ENCODE measurements at places on chromosomes 7 and 10.

- DNase-seq = no peak
These were observed 21.0 kb upstream of the TSPAN33 start for GRCh38 chr7:129123510-129123857.

GRCh38 chr7:30880941-30881340 lies 30.7 kb upstream of the AQP1 start:
- no peak for DNase-seq

DNA sequence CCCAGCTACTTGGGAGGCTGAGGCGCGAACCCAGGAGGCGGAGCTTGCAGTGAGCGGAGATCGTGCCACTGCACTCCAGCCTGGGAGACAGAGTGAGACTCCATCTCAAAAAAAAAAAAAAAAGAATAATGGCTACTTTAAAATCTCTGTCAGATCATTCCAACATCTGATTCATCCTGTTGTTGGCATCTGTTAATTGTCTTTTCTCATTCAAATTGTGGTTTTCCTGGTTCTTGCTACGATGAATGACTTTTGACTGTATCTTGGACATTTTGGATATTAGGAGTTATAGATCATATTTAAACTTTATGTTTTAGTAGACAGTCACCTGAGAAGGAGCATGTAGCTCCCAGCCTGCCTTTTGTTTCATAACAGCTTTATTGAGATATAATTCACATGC lies 8.5 kb downstream of the TPST1 start:
- DNase-seq = no peak

GRCh38 chr7:64907641-64908326 lies 4.7 kb downstream of the ZNF273 start:
- DNase-seq = no peak

GRCh38 chr10:87763086-87763861 lies 54.8 kb downstream of the ATAD1 start:
- no peak for DNase-seq

GRCh38 chr10:33247221-33247922 lies 87.1 kb downstream of the NRP1 start:
- DNase-seq = no peak

DNA sequence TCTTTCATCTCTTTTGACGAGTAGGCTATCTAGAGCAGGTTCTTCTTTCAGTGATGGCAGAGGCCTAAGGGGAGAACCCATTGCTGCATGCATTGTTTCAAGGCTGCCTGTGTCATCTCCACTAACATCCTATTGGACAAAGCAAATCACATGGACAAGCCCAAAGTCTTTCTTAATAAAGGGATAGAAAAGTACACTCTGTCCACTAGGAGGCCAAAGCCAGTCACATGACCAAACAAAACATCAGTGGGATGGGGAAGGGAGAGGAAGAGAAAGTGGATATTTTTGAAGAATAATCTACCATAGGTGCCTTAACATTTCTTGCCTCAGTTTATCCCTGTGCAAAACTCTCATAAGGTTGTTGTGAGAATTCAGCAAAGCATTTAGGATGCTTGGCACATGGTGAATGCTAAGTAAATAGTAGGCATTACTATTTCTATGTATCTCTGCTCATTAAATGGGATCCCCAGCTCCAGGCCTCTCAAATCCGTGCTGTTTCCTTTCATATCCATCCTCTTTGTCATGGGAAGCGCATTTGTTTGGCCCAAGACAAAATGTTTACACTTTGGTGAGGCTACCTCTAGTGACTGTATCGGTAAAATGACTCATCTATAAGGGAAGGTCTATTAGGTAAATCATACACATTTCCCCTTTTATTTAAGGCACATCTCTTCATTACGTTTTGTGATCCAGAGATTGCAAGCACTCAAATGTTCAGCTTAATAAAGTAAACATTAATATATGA lies 16.7 kb upstream of the CADPS2 start:
- no peak for DNase-seq

DNA sequence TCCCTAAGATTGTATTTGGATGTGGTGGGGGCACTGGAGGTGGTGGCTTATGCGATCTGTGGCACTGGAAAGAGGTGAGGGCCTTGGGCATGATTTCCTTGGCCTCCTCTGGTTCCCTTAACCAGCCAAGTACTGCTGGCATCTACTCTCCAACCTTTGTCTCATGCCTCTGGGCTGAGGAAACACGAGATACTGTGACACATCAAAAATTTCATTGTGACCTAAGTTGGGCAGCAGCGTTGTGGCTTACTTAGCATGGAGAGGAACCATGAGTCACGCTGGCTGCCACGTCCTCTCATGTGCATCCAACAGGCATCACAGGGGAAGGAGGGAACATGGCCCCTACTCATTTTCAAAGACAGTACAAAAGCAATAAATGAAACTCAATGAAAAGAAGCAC lies 29.7 kb upstream of the GSDME start:
- DNase-seq = no peak

DNA sequence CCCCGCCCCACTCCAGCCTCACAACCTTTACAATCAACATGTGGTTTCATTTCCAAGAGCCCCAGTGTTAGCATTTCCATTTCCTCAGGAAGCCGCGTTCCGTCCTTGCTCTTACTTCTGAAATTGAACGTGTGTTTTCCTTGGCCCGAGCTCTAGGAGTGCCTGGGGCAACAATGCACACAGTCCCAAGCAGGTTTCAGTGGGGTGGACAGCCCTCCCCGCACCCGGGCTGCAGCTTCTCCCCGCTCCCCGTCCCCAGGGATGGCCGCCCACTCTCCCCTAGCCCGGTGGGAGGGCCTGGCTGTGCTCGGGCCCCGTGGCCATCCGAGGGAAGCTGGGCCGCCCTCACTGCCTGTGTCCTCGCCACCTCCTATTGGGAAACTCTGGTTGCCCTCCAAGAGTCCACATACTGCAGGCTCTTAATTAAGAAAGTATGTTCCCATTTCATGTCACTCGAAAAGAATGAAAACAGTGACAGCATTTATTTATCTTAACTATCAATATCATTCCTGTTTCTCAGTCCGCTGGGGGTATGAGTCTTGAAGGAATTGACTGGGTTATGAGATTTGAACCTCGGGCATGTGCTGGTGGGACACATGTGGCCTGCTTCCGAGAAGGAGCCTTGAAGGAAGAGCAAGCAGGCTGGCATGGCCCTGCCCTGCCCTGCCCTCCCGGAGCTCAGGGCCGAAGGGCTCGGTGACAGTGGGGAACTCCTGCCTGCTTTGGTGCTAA lies 163.8 kb downstream of the GRK5 start:
- DNase-seq = no peak

DNA sequence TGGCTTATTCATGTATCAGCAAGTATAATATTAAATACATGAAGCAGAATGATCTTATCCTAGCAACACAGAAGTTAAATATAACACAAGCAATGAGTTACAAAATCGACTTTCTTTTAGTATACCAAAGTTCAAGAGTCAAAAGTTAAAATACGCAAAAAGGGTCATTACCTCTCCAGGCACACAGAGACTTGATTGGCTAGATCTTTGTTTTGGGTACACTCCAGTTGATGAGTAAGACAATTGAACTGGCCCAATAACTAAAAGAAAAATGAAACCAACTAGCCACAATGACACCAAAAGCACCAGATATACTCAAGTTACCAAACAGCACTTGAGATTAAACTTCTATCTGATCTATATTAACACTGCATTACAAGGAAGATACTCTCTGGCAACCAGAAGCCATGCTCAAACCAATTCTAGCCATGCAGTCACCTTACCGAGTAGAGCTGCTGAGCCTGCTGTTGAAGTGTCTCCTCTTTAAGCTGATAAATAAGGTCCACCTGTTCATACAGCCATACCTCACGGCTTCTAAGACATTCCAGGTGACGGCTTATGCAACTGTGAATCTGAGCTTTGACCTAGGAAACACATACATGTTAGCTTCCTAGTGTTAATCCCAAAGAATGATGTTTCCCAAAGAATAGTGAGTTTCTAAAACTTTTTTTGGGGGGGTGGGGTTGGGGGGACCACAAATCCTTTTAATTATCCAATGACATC lies 15.6 kb downstream of the NCOA4 start:
- no peak for DNase-seq

DNA sequence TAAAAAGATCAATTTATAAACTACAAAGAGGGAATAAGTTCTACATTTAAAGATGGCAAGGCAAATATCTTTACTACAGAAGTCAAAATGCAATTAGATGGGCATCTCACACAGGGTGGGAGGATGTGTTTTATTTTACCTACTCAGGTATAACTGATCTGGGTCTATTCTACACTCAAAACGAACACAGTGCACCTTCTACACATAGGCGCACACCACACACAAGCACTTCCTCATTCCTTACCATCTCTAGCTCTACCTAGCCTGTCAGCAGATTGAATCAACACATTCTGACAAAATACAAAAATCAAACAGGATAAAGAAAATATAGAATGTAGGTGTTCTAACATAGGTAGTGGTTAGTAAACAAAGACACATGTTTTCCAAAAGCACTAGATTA lies 64.8 kb downstream of the SGCE start:
- no peak for DNase-seq

Data from vagina (tissue), 2 donors.